Hematopoietic multipotent progenitor cell treated with erythropoietin and hydrocortisone succinate and interleukin-3 and kit ligand, for 8 days (in vitro differentiated cells): ENCODE measurements at places on chromosomes 2 and 18.

- no peak for DNase-seq
Measured at GRCh38 chr2:210376694-210377093, 61.7 kb upstream of the MYL1 start.

DNA sequence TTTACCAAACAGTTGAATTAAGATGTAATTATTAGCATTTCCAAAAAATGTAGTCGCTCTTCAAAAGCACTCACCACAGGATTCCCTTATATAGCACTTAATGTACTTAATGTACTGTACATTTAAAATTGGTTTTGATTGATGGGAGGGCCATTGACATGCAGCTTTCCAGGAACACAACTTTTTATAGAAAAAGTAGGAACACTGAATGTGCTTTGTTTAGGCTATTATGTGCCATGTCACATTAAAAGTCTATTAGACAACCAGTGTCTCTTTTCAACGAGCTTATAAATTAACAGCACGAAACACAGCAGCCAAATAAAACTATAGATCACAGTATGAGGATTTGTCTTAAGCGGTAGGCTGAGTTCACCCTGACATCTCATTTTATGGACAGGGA, 301.1 kb downstream of the PRKCE start:
- no peak for DNase-seq

DNA sequence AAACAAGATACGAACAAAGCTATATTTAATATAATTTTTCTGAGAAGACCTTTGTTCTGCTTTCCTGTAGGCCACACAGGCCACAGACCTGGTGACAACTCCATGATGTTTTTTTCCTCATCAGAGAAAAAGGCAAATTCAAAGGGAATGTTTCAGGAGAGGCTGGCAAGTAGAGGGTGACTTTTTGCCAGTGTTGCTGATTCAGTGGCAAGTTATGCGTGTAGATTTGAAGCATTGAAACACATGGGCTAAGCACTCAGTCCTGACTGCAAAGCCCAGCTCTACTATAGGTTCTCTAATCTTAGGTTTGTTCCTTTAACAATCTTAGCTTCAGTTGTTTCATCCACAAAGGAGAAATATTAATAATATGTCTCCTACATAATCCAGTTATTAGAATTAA, 499.8 kb downstream of the SUCLG1 start:
- no peak for DNase-seq

GRCh38 chr18:32242395-32242794, 52.6 kb downstream of the MEP1B start:
- DNase-seq, result no peak

- no peak for DNase-seq
Measured at GRCh38 chr2:53609551-53609950, 158.1 kb upstream of the CHAC2 start.

DNA sequence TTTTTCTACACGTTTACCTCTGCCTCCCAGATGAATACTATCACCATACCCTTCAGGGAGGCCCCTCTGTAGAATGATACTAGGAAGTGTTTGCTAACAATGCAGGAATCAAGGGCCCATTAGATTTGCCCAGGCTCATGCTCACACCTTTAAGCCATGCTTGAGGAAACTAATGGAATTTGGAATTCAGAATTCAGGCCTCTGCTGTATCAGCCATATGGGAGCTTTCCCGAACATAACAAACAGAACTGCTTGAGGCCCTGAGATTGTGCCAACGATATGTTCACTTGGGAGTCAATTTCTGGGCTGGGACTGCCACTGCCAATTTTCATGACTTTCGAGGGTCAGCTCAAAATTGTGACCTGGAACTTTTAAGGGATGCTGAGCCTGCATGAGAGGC, 282.5 kb downstream of the CLIP4 start:
- no peak for DNase-seq

DNA sequence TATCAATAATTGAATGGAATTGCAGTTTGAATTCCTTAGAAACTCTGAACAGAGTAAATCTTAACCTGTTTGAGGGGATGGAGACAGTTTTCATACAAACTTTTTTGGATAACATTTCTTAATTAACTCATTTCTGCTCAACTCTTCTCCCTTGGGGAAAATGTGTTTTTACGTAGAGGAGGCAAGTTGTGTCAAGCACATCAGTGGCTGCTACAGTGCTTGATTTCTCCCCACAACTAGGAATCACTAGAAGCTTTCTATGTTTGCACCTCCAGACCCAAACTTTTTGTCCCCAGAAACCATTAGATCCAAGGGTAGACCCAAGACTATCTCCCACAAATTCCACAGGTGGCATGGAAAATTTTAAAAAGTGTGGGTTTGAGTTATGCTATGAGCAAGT, 658.9 kb upstream of the FSHR start:
- DNase-seq, result no peak

GRCh38 chr18:27605107-27605834, 420.2 kb upstream of the CHST9 start:
- peak; percentile 50 for DNase-seq

DNA sequence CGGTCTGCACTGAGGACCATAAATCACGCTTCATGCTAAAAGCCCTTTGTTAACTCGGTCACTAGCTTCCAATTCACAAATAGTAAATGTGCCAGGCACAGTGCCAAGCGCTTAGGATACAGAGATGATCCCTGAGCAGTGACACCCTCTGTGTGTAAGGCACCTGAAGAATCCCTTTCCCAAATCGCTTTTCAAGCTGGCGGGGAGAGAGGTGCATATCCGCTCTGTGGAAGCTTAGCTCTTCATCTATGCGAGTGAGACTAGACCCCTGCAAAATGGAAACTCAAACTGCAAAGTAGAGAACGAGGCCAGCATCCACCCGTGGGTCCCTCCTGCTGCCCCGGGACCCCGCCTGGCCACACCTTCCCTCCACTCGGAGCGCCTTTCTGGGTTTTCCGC, 2.4 kb downstream of the PIEZO2 start:
- no peak for DNase-seq

- no peak for DNase-seq
Measured at GRCh38 chr2:202703091-202703490, 68.3 kb downstream of the FAM117B start.

DNA sequence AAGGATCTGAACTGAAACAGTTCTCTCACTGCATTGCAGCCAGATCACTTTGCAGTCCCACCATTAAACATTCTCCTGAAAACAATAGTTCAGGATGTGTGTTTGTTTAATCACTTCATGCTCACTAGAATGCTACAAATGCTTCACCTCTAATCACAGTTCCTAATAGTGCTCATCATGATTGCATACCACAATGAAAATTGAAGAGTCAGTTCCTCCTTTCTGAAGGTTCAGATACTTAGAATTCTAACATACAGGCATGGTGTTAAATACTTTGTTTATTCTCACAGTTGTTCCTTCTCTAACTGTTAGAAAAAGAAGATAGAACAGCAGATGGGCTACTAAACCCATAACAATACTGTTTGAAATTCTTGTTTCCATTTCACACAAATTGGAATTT, 622.3 kb upstream of the ACVR2A start:
- no peak for DNase-seq

GRCh38 chr2:53286345-53286744, 481.3 kb upstream of the CHAC2 start:
- no peak for DNase-seq

DNA sequence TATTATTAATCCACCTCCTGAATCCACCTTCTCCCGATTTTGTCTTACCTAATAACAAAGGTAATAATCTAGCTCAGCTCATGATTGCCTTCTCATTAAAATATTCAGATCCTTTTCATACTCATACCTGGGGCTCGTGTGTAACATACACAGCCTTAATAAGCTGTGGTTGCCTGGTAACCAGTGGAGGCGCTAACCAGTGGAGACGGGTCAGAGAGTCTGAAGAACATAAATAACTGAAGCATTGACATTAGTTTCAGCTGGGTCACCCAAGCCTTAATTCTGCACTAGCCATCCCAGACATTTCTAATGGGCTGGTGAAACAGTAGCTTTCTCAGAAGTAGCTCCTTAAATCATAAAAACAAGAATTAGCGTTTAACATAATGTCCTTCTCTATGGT, 14.8 kb upstream of the DTNA start:
- no peak for DNase-seq

- no peak for DNase-seq
Measured at GRCh38 chr2:191638802-191639172, 39.1 kb upstream of the NABP1 start.

GRCh38 chr2:192467953-192468660, 273.4 kb upstream of the TMEFF2 start:
- DNase-seq, result no peak

- DNase-seq, result no peak
Measured at GRCh38 chr2:139067874-139068273, 287.7 kb upstream of the NXPH2 start.

- no peak for DNase-seq
Measured at GRCh38 chr2:74952575-74952974, 5.9 kb upstream of the POLE4 start.

DNA sequence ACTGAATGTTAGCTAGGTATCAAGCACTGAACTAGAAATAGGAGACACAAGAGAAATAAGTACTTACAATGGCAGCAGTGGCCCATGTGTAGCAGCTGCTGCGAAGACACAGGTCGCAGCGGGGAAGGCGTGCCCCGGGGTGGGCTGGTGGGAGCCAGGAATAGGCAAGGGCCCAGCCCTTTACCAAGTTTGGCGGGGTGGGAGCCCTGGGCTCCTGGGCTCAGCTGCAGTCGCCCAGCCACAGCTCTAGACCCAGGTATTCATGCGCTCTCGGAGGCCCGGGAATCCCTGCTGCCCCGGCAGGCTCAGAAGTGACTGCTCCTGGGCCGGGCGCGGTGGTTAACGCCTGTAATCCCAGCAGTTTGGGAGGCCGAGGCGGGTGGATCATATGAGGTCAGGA, 1287.3 kb downstream of the CNTNAP5 start:
- no peak for DNase-seq

GRCh38 chr2:70670626-70671025, 97.4 kb downstream of the ADD2 start:
- DNase-seq, result no peak

- DNase-seq, result peak; percentile 14
Measured at GRCh38 chr2:190515687-190516086, 18.8 kb downstream of the NEMP2 start.

- no peak for DNase-seq
Measured at GRCh38 chr2:137675584-137676327, 288.5 kb upstream of the HNMT start.

DNA sequence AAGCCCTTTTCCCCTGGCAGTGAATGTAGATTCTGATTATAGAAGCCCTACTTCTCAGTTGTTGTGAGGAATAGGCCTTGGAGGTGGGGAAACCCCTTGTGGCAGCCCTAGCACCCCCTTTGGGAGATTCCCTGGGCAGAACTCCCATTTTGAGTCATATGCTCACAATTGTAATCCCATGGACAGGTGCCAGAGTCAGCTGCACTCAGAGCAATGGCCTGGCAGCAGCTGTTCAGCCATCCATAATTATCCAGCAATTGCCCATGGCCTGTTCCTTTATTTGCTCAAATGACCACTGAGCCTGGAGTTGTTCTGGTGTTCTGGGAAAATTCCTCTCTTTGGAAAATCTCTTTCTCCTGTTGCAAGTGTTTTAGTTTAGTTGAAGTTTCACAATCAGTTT, 71.7 kb downstream of the PTRHD1 start:
- DNase-seq, result no peak

GRCh38 chr2:11697103-11697871, 27.3 kb upstream of the NTSR2 start:
- DNase-seq, result peak; percentile 88

GRCh38 chr2:201618744-201619662, 24.3 kb downstream of the TMEM237 start:
- peak; percentile 33 for DNase-seq

- no peak for DNase-seq
Measured at GRCh38 chr18:45232061-45232460, 383.2 kb upstream of the SLC14A2 start.

- peak; percentile 17 for DNase-seq
Measured at GRCh38 chr2:106085181-106085940, 108.7 kb downstream of the UXS1 start.

- no peak for DNase-seq
Measured at GRCh38 chr2:62716768-62717167, 11.3 kb downstream of the EHBP1 start.

GRCh38 chr2:99386011-99386410, 48.8 kb downstream of the EIF5B start:
- DNase-seq, result no peak
